Stimulated activated CD8-positive, alpha-beta memory T cell treated with anti-CD3 and anti-CD28 coated beads, Interleukin-7, amount 100 ng/mL, for 24 hours (primary cell): ENCODE measurements at places on chromosomes 3 and 15.

DNA sequence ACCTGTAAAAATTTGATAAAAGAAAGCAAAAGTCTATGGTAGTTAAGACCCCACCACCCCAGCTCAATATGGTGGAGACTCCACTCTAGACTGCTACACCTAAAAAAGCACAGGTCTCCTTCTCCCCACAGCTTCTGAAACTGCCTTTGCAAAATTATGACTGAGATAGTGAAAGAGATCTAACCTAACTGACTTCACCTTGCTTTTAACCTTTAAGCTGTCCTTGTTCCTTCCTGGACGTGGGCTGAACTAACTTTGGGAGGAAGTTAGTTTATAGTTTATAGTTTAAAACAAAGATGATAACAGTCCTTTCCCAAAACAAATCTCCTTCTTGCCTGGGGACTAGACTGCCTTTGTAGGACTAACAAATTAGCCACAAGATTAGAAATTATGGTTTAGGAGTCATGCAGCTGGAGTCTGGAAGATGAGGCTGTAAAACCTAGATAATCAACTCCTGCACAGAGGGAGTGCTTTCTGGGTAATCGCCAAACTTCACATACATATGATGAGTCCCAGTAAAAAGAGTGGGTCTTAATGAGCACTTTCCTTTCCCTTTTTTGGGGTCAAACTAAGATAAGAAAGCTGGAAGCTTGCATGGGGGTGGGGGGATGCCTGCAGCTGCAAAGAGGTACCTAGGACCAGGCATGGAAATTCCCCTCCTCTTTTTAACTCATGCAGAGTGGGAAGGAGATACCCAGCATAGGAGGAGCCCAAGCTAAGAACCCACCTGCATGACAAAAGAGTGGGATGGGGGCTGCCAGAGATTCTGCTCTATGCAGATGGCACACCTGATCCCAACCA, 17.5 kb downstream of the CCR8 start:
- DNase-seq: no peak

GRCh38 chr15:67917037-67917436, 77.2 kb upstream of the RNU6-1 start:
- no peak for DNase-seq

DNA sequence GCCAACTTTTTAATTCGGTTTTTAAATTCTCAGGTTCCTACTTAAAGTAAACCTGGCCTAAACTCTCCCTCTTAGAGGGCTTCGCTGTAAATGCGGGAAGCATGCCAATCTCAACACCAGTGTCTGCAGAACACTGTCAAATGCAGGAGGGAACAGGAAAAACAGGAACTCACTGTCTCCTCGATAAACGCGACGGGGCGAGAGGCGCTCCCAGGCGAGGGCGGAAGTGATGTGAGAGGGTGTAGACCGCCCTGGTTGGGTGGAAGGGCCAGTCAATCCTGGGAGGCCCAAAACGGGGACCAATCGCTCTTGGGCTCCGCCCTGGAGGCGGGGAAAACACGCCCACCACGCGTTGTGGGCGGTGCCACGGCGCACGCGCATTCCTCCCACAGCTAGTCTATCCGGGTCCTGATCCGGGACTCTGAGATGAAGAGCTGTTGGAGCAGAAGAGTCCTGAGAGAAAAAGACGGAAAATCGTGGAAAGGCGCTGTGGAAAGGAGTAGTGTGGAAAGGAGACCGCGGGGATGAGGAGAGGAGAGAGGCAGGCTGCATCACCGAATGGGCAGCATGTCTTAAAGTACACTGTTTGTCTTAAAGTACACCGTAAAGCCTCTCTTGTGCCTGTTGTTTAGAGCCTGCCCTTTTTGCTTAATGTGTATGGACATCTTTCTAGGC, 27.1 kb downstream of the SLC28A2 start:
- DNase-seq: peak; percentile 94

- no peak for DNase-seq
Measured at GRCh38 chr15:80093854-80094418, 34.5 kb downstream of the ZFAND6 start.

- DNase-seq: no peak
Measured at GRCh38 chr15:77546050-77546501, 86.6 kb downstream of the LINGO1 start.

- no peak for DNase-seq
Measured at GRCh38 chr3:8555113-8555661, 53.6 kb downstream of the LMCD1 start.

GRCh38 chr3:52021489-52022268, 26.0 kb upstream of the RPL29 start:
- no peak for DNase-seq
